NCI-H1092 (cell line): ENCODE measurements at places on chromosomes 4 and X.

DNA sequence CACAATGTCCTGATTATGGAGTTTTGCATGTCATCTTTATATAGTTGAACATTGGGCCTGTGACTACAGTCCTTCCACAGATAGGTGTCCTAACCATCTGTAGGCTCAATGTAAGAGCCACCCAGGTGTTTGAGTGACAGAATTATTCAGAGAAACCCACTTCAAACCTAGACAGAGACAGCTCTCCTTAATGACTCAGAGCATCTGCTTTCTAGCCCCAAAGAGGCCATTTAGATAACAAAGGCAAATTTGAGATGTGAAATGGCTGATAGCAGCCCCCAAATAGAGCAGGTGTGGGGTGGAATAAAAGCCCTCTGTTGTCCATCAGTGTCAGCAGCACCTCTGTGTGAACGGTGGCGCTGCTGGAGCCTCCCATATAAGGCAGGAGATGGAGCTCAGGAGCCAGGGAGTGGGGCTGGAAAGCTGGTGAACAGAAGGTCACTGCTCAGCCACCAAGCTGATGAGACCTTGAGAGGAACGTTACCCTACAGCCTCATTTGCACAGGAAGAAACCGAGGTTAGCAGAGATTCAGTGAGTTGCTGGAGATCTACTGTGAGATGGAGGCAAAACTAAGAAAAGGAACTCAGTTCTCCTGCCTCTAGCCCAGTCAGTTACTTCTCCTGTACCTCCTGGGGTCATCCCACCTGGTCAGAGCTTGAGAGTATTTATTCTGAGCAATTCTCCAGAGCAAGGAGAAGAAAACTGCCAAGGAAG lies 153.3 kb upstream of the LNX1 start:
- peak; percentile 22 for DNase-seq

DNA sequence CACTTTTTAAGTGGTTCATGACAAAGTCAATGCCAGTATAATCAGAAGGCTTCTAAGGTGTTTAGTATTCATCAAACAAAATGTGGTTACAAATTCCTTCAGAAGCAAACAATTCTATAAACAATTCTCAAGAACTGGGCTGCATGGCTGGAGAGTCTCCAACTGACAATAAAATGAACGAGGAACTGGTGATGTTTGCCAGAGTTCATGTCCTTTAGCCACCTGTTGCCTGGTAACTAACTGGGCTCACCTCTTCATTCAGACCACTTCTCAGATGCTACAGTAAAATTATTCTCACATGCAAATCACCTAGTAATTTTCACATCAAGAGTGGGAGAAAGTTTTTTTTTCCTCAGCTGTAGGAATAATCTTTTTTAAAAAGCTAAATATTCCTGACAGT lies 53.3 kb downstream of the CAMK2D start:
- DNase-seq, result peak; percentile 6

DNA sequence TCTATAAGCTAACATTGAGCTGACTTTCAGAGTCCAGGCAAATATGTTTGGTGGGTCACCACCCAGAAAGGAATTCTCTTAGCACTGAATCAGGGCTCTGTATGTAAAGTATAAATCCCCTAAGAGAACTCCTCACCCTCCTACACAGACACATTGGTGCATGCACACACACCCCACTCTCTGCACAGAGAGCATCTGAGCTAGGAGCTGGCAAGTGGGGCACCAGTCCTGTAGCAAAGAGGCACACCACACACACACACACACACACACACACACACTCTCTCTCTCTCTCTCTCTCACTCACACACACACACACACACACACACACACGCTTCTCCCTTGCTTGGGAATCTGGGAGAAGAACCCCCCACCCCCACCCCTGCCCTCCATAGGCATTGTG lies 3.2 kb downstream of the SLITRK2 start:
- no peak for DNase-seq

GRCh38 chr4:1539859-1540600 lies 133.8 kb upstream of the NKX1-1 start:
- DNase-seq, result no peak

GRCh38 chrX:49106930-49107329 lies 16.6 kb downstream of the GPKOW start:
- no peak for DNase-seq

DNA sequence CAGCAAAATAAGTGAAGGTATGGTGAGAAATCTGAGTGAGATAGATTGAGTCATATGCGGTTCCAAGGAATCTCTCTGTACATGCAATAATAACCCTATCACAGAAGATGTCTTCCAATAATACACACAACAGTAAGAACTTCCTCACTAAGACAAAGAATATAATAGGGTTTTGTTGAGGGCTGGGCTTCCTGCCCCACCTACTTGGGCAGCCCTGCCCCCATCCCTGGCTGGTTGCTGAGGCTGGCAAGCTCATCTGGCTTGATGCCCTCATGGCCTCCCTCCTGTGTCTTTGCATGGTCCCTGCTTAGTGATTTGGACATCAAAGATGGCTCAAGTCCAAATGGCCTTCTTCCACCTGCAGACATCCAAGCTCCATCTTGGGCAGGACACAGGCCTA lies 2.7 kb downstream of the GEMIN8 start:
- DNase-seq, result no peak

DNA sequence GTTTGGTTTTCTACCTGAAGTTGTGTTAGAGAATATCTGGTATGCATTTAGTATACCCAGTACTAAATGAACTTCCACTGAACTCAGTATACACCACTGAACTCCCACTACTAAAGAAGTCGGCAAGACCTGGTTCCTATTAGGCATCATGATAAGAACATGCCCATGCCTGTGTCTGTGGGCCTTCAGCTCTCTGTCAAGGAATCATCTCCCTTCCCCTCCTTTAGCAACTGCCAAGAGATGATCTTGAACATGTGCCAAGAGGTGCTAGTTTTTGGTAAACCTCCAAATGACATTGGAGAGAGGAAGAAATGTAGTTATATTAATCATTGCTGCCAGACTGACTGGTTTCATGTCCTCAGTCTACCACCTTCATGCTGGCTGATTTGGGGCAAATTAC lies 113.2 kb downstream of the ATP10D start:
- no peak for DNase-seq

GRCh38 chr4:24928708-24929107 lies 15.9 kb upstream of the CCDC149 start:
- no peak for DNase-seq

DNA sequence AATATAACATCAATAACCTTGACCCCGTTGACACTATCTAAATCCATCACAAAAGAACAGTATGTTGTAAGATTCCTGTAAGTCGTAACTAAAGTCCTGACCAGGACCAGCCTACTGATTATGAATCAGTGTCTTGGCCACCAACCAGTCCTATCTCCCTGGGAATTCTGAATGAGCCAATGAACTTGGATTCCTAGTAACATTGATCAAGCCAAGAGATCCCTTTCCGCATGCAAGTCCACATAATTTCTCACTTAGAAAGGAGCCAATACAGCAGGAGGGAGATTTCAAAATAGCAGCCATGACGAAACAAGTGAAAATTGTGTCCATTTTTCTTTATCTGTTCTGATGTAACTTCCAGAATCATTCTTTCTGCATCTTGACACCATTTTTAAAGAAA lies 9.5 kb downstream of the XPNPEP2 start:
- DNase-seq, result no peak

DNA sequence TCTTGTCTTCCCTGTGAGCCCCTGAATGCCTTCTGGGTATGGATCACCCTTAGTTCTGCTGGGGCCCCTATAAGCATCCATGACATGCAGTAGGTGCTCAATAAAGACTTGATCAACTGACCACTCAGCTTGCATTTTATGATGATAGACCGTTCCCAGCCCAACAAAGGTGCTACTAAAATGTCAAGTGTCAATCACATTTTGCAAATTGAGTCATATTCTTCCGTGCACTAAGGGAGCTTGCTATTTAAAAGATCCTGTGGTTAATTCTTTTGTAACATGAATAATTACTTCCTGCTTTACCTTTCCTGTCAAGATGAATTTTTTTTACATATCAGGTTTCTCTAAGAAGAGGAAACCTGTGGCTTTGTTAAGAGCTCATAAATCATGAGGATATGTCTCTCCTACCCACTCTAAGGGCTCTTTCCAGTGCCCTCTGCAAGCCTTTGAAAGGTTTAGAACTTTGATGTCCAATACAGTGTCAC lies 47.6 kb downstream of the SH3KBP1 start:
- DNase-seq, result no peak

DNA sequence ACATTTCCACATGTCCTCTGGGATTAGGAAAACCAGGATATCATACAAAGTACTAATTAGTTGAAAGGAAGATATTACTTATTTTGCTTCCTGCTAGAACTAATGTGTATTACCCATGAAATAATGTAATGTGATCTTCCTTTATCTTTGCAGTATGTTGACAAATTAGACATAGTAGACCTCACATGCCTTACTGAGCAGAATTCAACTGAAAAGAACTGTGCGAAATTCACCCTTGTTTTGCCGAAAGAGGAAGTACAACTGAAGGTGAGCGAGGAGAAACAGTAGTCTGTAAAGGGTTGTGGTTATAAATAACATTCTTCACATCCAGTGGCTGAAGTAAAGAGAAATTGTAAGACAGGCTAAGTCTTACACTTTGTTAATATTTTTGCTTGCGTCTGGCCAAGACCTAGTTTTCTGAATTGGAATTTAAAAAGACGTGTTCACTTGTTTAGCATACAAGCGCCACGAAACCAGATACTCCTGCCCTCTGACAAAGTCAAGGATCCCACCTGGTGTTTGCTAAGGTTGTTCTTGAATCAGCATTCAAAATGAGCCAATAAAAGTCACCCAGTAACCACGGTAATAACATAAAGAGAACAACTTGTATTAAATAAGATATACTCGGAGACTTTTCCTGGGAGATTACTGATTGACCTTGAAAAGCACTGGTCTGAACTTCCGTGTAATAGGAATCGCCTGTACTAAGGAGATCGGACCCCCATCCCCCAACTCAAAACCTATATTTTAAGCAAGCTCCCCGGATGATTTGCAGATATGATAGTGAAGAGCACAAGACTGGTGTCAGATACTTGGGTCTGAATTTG lies 16.9 kb downstream of the STAP1 start:
- peak; percentile 59 for DNase-seq

DNA sequence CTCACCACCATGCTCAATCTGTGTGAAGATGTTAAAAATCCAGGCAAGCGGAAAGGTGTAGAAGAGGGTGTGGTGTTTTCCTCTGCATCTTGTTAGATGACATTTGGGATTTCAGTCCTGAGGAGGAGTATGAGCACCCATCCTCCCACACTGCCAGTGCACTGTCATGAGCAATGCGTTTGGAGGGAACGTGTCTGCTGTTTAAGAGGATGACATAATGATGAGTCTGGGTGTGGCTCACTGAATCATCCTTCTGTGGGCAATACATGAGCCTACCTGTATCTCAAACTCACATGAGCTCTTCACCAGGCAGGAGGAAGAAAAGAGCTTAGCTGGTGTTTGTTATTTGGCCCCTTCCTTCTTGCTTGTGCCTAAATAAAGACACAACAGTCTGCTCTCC lies 67.9 kb upstream of the ARX start:
- DNase-seq, result no peak

- no peak for DNase-seq
Observed at GRCh38 chr4:120568731-120569130, 353.8 kb downstream of the PRDM5 start.

- DNase-seq, result no peak
Observed at GRCh38 chr4:56426273-56426672, 9.1 kb downstream of the PPAT start.

DNA sequence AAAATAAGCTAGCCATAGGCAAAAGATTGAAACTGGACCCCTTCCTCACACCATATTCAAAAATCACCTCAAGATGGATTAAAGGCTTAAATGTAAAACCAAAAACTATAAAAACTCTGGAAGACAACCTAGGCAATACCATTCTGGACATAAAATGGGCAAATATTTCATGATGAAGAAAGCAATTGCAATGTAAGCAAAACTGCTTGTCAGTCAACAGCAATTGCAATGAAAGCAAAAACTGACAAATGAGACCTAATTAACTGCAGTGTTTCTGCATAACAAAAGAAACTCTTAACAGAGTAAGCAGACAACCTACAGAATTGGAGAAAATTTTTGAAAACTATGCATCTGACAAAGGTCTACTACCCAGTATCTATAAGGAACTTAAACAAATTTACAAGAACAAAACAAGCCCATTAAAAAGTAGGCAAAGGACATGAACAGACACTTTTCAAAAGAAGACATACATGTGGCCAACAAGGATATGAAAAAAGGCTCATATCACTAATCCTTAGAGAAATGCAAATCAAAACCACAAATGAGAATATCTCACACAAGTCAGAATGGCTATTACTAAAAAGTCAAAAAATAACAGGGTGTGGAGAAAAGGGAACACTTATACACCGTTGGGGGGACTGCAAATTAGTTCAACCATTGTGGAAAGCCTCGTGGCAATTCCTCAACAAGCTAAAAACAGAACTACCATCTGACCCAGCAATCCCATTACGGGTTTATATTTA lies 46.7 kb downstream of the CFAP299 start:
- DNase-seq, result no peak

- DNase-seq, result no peak
Observed at GRCh38 chr4:106978046-106978774, 57.9 kb downstream of the DKK2 start.

GRCh38 chr4:149145803-149146202 lies 669.8 kb downstream of the IQCM start:
- DNase-seq, result no peak

- DNase-seq, result no peak
Observed at GRCh38 chr4:39118034-39118658, 56.1 kb downstream of the KLHL5 start.

DNA sequence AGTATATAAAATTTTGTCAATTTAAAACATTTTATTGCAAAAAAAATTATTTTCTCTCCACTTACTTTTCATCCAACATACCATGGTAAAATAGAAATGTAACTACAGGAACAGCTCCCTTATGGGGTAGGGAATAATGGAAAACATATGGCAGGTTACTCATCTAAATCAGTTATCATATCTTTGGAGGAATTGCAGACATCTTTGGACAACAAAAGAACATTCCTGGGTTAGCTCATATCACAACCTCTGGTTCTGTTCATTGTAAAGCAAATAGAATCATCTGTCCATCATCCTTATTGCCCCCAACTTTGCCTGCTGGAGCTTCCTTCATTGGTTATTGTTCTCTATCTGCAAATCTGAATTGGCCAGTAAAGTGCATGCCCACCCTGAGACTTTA lies 387.5 kb upstream of the GRID2 start:
- DNase-seq, result no peak

DNA sequence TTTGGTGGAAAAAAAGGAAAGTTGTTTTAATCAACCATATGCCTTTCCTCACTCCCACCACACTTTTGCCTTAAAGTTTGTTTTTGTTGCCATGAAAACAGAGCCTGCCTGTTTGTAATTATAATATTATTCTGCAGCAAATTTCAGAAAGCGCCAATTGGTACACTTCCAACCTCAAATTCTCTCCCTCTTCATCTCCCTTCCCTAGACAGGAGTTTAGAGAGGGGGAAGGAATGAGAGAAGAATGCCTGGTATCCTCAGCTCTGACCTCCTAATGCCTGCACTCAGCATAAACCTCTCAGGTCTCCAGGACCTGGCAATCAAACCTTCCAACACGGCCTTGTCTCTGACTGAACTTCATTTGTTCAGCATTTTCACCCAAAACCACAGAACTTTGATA lies 138.4 kb upstream of the HCCS start:
- DNase-seq, result no peak

GRCh38 chrX:69226459-69227158 lies 61.4 kb upstream of the PJA1 start:
- no peak for DNase-seq
